ENCODE measurements at places on chromosomes 2 and 18.

DNA sequence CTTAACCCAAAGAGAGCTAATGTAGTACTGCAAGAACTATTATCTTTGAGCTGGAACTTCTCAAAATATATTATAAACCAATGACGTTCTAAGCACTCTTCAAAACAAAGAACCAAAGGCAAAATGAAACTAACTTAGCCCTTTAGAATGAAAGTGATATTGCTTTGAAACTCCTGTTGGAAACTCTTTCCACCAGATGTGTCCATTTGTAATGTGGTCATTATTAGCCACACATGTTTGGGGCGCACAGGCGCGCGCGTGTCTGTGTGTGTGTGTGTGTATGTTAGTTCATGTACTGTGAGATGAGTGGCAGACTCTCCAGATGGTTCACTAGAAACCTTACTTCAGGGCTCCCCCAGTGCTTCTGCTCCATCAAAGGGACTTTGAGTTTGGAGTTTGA is 323.4 kb downstream of the BCL11A start:
- DNase-seq: no peak

DNA sequence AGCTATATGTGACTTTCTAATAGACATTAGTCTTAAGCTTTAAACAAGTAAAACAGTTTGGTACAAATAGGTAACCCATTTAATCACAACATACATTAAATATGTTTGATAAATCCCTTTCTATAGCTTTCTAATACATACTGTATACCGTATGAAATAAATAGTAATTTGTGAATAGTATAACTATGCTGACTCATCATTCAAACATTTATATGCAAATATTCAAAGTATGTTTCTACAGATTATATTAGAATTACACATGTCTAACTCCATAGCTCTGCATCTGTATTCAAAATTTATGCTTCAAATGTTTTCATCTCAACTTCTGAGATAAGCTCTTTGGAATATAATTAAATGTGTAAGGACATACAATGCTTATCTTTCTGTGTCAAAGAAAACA is 142.7 kb upstream of the ZNF804A start:
- no peak for DNase-seq

DNA sequence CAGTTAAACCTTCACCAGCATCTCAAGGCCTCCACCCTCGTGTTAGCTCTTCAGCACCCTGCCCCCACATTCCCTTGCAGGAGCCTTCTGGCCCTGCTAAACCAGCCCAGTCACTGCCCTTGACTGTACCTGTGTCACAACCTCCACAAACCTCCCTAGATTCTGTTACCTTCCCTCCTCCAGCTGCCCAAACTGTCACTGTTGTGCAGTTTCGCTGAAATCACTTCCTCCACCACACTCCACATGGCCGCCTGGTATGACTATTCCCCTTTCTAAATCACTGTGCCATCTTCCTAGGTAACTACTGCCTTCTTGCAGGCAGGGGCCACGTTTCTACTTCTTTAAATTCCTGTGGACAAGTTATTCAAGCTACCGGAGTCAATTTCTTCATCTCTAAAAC is 160.2 kb downstream of the GALNT14 start:
- DNase-seq: no peak

- DNase-seq: no peak
These were observed 35.9 kb downstream of the LHCGR start for GRCh38 chr2:48719480-48720177.

DNA sequence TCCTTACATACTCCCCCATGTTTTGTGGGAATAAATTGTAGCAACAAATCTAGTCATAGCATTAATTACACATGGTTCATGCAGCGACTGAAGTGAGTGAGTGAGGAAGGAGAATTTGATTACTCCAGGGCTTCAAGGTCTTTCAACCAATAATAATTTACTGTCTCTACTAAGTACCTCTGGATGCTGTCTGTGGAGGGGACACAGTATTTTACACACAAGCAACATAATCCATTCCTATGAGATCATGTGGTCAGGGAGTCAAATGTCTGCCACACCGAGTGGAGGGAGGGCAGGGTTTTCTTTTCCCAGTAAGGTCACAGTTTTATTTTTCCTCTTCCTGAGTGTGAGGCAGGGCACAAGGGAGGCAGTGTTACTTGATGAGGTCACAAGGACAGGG is 334.7 kb upstream of the CELF4 start:
- DNase-seq: no peak

GRCh38 chr18:32110005-32110404 is 18.3 kb downstream of the RNF138 start:
- no peak for DNase-seq

GRCh38 chr2:25265802-25266201 is 75.9 kb downstream of the DNMT3A start:
- DNase-seq: no peak

GRCh38 chr2:73174941-73175662 is 27.3 kb upstream of the NOTO start:
- DNase-seq: no peak

GRCh38 chr2:122003196-122003940 is 247.9 kb downstream of the TSN start:
- no peak for DNase-seq

Data from stimulated activated CD8-positive, alpha-beta memory T cell treated with anti-CD3 and anti-CD28 coated beads, Interleukin-2, amount 100 ng/mL, for 1 hour (primary cell).